ENCODE measurements at places on chromosomes 1 and 21.
A peak's percentile ranks its signal among the peaks of the same experiment; 100 is the strongest.

DNA sequence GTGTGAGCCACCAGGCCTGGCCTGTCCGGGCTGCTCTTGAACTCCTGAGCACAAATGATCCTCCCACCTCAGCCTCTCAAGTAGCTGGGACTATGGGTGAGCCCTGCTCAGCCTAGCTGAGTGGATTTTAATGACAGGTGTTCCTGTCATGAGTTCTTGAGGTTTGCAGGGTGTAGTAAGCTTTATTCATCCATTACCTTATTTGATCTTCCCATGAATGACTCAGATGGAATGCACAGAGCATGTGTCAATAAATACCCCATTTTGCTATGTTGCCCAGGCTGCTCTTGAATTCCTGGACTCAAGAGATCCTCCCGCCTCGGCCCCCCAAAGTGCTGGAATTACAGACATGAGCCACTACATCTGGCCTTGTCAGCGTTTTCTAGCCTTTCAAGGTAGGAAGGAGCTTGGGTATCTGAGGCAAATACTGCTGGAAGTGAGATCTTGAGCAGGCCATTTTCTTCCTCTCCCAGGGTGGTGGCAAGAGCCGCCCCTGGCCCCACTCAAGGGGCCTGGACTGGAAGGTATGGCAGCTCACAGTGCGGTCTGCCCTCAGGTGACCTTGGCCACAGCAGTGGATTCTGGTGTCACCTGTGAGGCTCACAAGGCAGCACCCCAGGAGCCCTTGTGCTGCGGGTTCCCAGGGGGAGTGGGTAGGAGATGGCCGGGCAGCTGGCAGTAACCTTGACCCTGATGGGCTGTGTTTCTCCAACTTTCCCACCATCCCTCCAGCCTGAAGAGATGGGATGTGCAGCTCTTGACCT lies 20.0 kb downstream of the PIK3CD start:
- peak; percentile 71 for DNase-seq

DNA sequence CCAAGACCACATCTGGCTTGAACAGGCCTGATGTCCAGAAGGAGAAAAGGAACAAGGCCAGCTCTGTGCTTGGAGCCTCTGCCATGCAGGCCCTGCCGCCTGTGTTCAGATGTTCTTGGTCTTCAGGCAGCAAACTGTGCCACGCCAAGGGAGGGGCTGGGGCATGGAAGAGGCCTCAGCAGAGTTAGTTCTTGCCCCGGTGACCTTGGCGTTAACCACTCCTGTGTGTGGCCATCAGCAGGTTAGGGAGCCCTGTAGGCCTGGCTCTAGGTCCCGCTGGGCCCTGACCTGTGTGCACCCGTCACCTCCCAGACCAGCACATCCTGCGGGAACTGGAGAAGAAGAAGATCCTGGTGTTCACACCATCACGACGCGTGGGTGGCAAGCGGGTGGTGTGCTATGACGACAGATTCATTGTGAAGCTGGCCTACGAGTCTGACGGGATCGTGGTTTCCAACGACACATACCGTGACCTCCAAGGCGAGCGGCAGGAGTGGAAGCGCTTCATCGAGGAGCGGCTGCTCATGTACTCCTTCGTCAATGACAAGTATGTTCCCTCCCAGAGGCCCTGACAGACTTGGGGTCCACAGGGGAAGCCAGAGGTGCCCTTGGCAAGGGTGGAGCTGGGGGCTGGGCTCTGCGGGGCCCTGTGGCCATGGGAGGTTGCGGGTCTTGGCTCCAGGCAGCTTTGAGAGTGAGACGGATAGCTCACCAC lies 7.1 kb downstream of the ZC3H12A start:
- DNase-seq = no peak

GRCh38 chr21:14120091-14120734 lies 90.5 kb downstream of the LIPI start:
- DNase-seq = peak; percentile 11

GRCh38 chr1:30226648-30227047 lies 496.7 kb downstream of the MATN1 start:
- DNase-seq = no peak

GRCh38 chr1:228555074-228555994 lies 68.2 kb downstream of the RNF187 start:
- peak; percentile 2 for DNase-seq

GRCh38 chr1:223331301-223331700 lies 32.7 kb downstream of the SUSD4 start:
- no peak for DNase-seq

DNA sequence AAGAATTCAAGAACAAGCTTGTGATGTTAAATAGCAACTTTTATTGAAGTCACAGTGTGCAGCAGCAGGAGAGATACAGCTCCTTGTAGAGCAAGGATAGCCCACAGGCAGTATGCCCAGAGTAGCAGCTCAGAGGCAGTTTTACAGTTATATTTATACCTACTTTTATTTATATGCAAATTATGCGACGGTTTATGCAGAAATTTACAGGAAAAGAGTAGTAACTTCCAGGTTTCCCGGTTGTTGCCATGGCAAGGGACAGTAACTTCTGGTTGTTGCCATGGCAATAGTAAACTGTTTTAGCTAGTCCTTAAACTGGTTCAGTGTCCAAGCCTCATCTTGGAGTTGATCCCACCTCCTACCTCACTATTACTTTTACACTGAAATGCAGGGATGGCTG lies 344.6 kb upstream of the LYPLAL1 start:
- peak; percentile 18 for DNase-seq

- DNase-seq = no peak
Observed at GRCh38 chr1:241636291-241636690, 3.9 kb downstream of the CHML start.

GRCh38 chr1:172357753-172358385 lies 62.6 kb upstream of the C1orf105 start:
- no peak for DNase-seq

DNA sequence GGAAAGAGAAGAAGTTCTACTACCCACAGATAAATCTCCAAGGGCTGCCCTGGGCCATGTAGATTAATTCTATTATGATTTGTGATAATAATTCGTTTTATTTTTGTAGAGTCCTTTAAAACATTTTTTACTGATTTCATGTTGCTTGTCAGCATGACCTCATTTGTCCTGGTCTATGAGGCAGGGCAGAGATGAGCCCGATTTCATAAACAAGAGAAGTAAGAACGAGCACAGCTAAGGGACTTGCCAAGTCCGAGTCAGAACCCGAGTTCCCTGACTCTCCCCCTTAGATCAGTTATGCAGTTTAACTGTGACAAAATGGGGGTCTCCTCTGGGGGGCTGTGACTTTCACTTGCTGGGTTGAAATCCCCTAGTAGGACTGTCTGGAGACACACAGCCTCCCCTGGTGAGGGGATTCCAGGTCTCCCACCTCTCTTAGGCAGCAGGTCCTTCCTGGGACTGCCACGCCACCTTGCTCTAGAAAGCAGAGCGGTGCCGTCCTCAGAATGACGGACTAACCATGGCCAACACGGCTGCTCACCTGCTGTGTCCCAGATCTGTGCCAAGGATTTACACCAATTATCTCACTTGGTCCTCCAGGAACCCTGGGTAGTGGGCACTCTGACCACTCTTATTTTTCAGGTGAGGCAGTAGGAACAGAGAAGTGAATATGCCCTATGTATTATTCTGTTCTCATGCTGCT lies 31.0 kb upstream of the SOX13 start:
- peak; percentile 19 for DNase-seq

DNA sequence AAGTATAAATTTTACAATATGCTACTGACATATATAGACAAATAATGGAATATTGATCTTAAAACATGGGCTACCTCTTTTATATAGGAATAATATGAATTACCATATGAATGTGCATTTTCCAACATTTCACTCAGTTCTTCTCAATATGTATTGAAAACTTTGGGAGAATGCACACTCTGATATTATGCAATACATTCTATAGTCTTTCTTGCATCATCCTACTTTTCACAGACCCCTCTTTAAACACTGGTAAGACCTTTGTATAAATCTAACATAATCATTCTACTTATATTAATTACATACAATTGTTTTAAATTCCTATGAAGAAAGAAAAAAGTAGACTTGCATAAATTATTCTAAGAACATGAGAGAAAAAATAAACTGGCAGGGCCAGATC lies 69.2 kb downstream of the NCAM2 start:
- no peak for DNase-seq

DNA sequence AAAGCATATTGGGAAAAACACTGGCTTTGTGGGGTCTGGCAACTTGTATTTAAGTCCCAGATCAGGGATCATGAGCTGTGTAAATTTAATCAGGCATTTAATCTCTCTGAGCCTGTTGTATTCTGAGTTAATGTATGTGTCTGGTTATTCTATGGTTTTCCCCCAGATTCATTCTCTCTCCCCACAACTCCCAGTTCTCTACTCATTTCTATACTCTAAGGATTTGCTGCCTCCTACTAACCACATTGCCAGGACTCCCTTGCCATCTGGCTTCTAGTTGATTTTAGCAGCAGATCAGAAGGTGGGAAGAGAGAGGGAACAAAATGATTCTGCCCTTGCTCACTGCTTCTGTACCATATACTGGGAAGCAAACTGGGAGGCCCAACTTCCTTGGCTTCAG lies 31.4 kb upstream of the S1PR1 start:
- DNase-seq = no peak

- DNase-seq = no peak
Observed at GRCh38 chr1:184030433-184031091, 7.0 kb downstream of the COLGALT2 start.

DNA sequence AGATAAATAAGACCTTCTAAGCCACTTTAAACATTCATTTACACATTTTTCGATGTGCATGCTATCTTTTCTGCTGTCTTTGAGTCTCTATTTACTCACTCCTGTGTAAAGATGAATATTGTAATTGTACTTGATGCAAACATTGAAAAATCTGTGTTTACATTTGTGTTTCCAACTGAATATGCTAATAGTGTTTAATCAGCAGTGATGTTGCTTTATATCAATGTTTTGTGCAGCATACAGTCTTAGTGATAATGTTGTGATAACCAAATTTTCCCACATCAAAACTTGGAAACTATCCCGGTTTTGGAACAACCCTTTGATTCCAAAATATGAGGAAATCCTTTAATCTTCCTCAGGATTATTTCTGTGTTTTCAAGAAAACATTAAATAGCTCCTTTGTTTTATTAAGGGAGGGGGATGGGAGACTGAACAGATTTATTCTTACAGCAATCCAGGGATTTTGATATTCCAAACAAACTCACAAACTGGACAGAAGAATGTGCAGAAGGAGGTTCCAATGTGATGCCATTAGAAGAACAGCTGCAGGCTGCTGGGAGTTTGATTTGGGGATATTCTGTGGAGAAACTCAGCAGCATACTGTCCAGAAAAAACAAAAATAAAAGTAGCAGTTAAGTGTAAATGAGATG lies 248.0 kb downstream of the S1PR1 start:
- no peak for DNase-seq

GRCh38 chr1:211874521-211875347 lies 44.2 kb upstream of the LPGAT1 start:
- DNase-seq = no peak

All from EH (cell line).